EH (cell line): ENCODE measurements at places on chromosomes 2 and 18.

DNA sequence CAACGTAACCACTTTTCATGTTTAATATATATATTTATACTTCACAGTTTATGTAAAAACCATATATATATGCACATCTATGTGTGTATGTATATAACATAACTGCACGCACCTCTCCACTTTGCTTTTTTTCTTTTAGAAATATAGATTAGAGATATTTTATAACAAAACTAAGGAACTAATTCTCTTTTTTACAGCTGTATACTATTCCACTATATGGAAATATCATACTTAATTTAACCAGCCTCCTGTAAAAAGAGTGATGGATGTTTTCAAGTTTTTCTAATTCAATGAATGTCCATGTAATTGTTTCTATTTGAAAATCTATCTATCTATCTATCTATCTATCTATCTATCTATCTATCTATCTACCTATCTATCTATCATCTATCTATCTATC lies 4.6 kb downstream of the ARHGAP15 start:
- DNase-seq = no peak

DNA sequence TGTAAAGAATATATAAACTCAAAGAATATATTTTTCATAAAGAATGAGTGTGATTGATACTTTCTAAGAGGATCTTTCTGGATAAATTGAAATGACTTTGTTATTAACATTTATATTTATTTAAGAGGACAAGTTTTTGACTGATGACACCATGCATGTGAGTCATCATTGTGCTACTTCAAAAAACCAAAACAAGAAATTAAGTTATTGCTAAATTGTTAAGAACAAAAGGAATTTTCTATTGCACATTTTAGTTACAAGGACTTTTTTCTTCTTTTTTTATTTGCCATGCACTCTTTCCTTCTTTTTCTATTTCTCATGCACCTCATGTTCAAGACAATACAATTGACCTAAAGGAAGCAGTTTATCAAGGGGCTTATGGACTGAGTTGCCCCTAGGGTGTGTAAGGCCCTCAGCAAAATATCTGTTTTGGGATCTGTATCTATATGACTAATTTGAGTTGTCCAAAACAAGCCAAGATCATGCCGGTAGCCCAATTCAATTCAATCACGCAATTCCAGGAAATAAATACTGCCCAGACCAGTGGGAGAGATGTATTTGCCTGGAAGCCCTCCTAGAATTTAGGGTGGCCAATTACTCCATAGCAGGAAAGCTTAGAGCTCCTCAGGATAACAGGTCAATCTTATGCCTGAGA lies 654.3 kb downstream of the METTL4 start:
- no peak for DNase-seq

DNA sequence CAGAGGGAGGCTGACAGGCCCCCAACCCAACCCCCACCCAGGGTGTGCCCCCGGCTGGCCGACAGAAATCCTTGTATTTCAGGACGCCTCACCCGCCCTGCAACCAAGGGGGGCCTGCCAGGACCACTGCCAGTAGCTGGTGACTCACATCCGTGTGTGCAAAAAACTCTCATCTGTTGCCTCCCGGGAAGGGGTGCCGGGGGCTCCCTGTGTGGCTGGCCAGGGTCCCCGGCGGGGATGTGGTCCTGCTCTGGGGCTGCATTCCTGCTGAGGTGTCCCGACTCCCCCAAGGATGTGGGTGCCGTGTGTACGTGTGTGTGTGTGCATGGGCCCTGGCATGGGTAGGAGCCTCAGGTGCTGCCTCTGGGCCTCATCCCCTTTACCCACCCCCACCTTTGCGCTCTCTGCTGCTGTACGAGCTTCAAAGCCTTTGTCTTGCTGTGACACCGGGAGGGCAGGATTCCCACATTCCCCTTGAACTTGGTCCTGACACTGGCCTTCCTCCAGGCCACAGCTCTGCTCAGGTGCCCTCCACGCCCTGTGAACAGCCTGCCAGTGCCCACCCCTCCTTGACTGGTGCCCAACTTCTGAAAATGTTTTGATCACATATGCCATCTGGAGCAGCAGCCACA lies 226.3 kb upstream of the HDAC4 start:
- DNase-seq = no peak

GRCh38 chr2:112879491-112880041 lies 31.4 kb upstream of the IL37 start:
- no peak for DNase-seq

DNA sequence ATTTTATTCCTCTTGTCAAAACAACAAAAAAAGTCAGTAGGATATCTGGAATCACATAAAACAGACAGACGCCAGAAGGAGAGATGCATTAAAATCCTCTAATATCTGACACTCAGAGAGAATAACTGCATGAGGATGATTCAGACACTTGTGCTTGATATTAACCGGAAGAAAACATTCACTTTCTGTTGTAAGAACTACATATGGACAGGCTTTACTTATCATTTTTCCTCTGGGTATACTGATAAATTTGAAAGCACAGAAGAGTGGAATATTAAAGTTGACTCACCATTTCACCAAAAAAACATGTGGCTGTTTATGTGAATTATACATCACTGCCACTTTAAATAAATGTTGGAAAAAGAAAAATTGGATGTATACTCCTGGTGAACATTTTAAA lies 589.1 kb upstream of the CDH2 start:
- peak; percentile 3 for DNase-seq

- no peak for DNase-seq
Measured at GRCh38 chr2:143936538-143936847, 583.4 kb downstream of the ZEB2 start.

DNA sequence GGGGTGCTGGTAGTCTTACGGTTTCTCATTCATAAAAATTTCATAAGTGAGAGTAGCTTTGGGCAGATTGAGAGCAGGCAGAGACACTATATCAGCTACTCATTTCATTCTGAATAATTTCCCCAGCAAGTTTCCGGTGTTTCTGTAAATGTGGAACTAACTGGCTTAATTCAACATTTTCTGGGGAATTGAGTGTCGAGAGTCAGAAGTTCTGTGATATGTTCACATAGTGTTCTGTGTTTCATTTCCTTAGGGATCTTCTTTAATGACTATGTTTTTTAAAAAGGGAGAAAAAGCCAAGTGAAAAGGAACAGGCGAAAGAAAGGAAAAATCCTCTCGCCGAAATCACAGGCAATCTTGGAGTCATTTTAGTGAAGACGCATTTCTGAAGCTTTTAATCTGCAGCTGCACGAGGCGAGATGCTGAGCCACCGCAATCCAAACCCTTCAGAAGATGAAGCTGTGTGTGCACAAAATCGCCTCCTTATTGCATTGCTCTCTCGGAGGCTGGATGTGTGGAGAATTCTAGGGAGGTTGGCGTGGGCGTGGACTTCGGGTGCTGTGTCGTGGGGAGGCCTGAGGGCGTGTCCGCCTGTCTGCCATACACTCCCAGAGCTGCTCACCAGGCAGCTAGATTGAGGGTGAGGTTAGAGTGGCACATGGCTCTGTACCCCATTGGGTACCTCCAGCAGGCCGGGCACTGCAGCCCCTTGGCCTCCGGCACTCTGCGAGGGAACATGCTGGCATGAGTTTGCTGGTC lies 38.4 kb upstream of the HDAC4 start:
- DNase-seq = no peak

DNA sequence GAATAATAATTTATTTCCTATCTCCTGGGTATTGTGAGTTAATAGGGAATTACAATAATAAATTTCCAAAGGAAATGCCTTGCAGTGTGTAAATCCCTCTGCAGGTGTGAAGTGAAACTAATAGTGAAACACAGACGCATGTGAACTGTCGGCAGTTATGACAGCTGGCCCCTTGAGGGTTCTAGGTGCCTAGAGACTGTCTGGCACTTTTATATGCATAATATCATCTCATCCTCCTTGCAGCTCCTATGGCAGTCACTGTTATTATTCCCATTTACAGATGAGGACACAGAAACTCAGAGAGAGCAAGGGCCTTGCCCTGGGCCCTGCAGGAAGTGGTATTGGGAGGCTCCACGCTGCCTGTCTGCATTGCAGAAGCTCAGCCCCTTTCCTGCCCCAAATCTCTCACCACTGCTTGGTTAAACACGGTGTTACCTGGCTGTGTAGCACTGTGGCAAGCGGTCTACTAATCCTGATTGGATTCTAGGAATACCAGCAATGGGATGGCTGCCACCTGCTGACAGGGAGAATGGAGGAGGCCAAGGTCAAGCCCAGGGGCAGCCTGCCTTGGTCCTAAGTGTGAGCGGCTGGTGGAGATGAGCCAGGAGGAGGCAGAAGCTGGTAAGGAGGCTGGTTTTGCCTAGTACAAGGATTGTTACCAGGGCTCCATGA lies 32.8 kb upstream of the ACKR3 start:
- no peak for DNase-seq

- no peak for DNase-seq
Measured at GRCh38 chr2:151556121-151556520, 146.4 kb downstream of the RIF1 start.

- no peak for DNase-seq
Measured at GRCh38 chr2:182300608-182301007, 126.2 kb downstream of the PDE1A start.

- no peak for DNase-seq
Measured at GRCh38 chr2:186639939-186640338, 50.1 kb downstream of the ITGAV start.

- DNase-seq = peak; percentile 3
Measured at GRCh38 chr2:120100627-120101026, 87.8 kb downstream of the EPB41L5 start.

DNA sequence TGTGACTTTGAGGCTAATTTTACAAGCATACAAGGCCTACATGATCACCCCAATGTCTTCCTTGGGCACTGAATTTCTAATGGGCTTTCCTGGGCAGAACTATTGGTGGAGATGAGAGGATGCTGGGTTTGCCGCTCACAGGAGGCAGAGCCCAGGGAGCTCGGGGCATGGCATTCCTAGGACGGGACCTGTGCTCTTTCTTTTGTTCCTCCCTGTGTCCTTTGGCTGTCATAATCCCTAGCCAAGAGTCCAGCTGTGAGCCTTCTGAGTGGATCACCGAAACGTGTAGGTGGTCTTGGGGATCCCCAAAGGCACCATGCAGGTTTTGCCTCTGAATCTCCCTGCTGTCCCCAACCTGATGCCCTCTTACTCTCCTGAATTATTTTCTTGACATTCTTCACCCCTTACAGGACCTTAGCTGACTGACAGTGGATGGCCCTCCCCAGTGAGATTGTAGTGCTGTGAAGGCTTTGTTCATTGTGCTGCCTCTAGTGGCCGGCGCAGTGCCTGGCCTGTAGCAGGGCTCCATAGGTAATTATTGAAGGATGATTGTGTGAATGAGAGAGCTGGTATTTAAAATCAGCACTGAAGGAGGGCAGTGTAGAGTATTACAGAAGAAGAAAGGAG lies 221.9 kb downstream of the ZNF407 start:
- no peak for DNase-seq

- no peak for DNase-seq
Measured at GRCh38 chr2:47403609-47404193, 745 bp downstream of the MSH2 start.

GRCh38 chr2:48733067-48733503 lies 22.4 kb downstream of the LHCGR start:
- no peak for DNase-seq

DNA sequence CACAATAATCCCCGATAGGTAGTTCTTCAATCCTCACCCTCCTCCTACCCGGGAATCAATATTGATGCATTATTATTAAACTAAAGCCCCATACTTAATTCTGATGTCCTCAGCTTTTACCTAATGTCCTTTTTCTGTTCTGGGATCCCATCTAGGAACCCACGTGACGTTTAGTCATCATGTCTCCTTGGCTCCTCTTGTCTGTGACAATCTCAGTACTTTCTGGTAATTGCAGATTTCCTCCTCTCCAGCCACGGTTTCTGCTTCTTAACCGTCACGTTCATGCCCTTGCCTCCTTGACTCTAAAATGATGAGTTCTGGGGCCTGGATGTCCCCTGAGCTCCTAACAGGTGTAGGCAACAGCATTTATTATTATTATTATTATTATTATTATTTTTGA lies 2.9 kb upstream of the DGKD start:
- peak; percentile 75 for DNase-seq

GRCh38 chr2:151673016-151673415 lies 61.3 kb downstream of the NEB start:
- DNase-seq = no peak

DNA sequence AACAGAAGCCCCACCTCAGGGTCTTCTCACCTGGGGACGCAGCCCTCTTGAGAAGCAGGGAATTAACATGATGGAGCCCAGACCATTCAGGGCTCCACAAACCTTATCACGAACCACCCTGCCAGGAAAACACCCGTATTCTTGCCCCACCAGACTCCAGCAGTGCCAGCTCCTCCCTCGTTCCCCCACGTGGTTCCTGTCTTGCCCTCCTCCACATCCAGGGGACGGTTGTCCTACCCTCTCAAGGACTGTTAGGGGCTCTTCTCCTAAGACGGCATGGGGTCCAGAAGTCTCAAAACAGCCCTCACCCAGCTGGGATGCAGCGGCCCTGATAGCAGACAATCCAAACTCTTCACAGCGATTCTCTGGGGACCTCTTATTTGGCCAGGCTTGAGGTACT lies 372.2 kb upstream of the HS6ST1 start:
- DNase-seq = no peak

DNA sequence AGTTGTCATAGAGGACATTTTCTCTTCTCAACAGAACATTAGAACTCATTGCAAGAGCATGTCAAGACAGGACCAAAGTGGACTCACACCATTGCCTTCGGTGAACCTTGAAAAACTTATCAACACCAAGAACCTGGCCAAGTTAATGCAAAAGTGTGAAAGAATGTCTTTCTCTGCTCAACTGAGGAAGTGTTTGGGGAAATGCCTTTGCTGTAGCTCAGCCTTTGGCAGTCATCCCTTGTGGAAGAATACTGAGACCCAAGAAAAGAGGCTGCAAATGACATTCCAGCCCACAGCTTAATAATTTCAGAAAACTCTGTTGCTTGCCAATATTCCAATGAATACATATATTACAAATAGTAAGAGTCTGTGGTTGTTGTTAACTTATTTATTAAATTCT lies 728.8 kb upstream of the PIK3C3 start:
- DNase-seq = no peak

DNA sequence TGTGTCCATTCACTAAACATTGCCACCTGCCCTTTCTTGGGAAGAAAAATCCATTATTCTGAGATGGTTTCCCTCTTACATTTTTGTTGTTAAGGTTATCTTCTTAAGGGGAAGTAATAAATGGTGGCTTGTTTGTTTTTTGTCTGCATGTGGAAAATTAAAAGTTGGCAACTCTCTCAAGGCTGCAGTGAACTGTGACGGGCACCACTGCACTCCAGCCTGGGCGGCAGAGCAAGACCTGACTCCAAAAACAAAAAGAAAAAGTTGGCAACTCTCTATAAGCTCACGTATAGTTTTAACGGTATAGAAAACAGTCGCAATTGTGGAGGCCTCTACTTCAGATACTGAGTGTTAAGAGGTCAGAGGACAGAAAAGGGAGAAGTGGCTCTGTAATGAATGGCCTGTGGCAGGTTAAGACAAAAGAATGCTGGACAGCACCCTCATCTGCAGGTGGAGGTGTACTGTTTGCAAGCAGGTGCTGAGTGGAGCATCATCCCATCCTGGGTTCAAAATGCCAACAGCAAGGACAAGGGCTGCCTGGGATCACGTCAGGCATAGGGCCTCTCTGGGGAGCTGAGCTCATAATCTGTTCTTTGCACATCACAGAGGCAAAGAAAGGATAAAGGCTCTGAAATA lies 16.7 kb downstream of the L3MBTL4 start:
- DNase-seq = no peak
